Osteoblast (primary cell): ENCODE measurements at places on chromosomes 12 and 14. TPM values are rescaled to one million over a fixed set of nuclear protein-coding genes. Genes with fewer than 3 reads are reported as not detected.
A peak's percentile ranks its signal among the peaks of the same experiment; 100 is the strongest.

DNA sequence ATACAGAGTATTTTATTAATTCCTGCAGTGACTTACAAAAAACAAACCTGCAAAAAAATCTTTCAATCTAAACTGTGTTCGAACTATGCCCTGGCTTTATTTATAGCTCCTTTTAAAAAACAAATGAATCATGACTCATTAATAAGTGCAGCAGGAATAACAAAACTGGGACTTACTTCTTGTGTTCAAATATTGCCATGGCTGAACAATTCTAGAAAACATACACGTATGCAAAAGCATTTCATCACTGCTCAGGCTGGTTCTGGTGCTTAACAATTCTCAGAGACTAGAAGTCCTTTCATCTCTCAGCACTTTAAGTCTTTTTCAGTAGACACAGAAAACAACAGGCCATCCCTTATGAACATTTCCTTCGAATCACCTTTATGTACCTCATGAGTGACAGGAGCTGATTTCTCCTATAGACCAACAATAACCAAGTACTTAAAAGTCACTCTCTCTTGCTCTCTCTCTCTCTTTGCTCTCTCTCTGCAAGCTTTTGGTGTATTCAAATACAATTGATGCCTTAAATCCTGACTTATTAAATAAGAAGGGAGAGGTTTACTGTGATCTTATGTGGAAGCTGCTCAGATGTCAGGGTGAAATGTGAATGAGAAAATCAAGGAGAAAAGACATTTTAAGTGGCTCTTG, 268.8 kb downstream of the TTC8 start:
- H3K27ac ChIP-seq, result no peak overlapping the region
- DNase-seq, result no peak

- peaks cover 9% of the 10 kb centered on the region for H3K4me1 ChIP-seq
- H3K4me3 ChIP-seq, result peak overlapping the region; percentile 57
- H3K27me3 ChIP-seq, result peaks cover 17% of the 10 kb centered on the region
- H3K36me3 ChIP-seq, result no peaks in the 10 kb centered on the region
- no peak overlapping the region for H3K27ac ChIP-seq
Measured at GRCh38 chr14:59918824-59919569, 947 bp upstream of the LRRC9 start.

- no peaks in the 10 kb centered on the region for H3K36me3 ChIP-seq
- peaks cover 3% of the 10 kb centered on the region for H3K4me1 ChIP-seq
- DNase-seq, result peak; percentile 66
- H3K27me3 ChIP-seq, result no peaks in the 10 kb centered on the region
- H3K4me3 ChIP-seq, result no peak overlapping the region
- no peak overlapping the region for H3K27ac ChIP-seq
Measured at GRCh38 chr12:90124289-90124688, 415.7 kb upstream of the ATP2B1 start.

DNA sequence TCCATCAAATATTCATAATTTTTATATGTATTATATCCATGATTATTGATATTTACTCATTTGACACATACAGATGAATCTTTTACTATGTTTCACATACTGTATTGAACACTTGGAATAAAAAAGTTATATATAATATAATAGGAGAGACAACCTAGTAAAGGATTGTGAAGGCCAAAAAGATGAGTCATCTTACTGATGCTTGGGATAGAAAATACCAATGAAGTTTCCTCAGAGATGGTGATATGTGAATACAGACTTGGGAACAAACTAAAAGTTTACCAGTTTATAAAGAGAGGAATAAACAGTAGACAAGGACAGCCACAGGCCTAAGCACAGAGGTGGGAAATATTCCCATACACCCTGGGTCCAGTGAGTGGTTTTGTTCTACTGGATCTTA, 743.9 kb upstream of the FLRT2 start:
- H3K27ac ChIP-seq, result no peak overlapping the region
- no peaks in the 10 kb centered on the region for H3K36me3 ChIP-seq
- H3K27me3 ChIP-seq, result no peaks in the 10 kb centered on the region

DNA sequence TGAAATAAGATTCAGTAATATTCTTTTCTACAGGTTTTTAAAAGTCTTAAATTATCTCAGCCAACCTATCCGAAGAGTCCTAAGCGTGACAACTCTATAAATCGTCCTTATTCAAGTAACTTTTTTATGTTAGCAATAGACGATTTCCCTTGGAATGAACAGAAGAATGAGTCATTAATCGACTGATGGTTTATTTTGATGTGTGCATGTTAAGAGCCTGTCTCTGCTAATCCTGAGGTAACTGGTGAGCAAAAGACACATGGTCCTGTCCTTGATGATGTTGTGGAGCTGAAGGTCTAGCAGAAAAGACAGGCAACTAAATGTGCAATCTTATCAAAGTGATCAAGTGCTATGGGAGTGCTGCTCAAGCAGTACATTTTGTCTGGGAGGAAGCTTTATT, 80.4 kb downstream of the DAAM1 start:
- H3K4me1 ChIP-seq, result peaks cover 20% of the 10 kb centered on the region
- H3K4me3 ChIP-seq, result no peak overlapping the region
- no peaks in the 10 kb centered on the region for H3K36me3 ChIP-seq
- H3K27ac ChIP-seq, result no peak overlapping the region
- DNase-seq, result no peak

Gene CLEC4D
- total RNA-seq, result not detected in 2 replicates

Gene MAP3K9
- total RNA-seq, result under 0.01 TPM in 2 replicates

- no peaks in the 10 kb centered on the region for H3K36me3 ChIP-seq
- DNase-seq, result peak; percentile 25
- H3K4me1 ChIP-seq, result no peaks in the 10 kb centered on the region
- H3K27me3 ChIP-seq, result peaks cover 1% of the 10 kb centered on the region
Measured at GRCh38 chr12:25578411-25579143, 25.5 kb upstream of the LMNTD1 start.

DNA sequence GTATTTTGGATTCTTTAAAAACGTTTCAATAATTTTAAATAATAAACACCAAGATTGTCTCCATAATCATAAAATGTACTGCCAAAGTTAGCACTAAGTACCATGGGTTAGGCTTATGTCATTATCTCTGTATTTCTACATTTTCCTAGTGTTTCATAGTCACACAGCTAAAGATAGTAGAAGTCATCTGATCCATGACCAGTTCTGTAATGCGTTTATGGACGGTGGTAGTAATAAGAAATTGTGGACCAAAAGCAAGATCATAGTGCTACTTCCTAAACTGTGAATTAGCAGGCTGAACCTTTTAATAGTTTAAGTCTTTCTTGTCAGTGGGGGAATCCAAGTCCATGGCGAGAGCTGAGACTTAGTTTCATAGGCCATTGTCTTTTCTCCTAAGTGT, 142.1 kb downstream of the AKAP6 start:
- peaks cover 26% of the 10 kb centered on the region for H3K4me1 ChIP-seq
- H3K36me3 ChIP-seq, result no peaks in the 10 kb centered on the region
- DNase-seq, result no peak
- H3K27ac ChIP-seq, result no peak overlapping the region
- H3K4me3 ChIP-seq, result no peak overlapping the region

Gene SERPINA5
- total RNA-seq, result 0.36 and 0.59 TPM in 2 replicates

GRCh38 chr12:4584281-4584680, 22.3 kb downstream of the DYRK4 start:
- no peaks in the 10 kb centered on the region for H3K4me1 ChIP-seq
- no peak overlapping the region for H3K4me3 ChIP-seq
- peaks cover 2% of the 10 kb centered on the region for H3K27me3 ChIP-seq

DNA sequence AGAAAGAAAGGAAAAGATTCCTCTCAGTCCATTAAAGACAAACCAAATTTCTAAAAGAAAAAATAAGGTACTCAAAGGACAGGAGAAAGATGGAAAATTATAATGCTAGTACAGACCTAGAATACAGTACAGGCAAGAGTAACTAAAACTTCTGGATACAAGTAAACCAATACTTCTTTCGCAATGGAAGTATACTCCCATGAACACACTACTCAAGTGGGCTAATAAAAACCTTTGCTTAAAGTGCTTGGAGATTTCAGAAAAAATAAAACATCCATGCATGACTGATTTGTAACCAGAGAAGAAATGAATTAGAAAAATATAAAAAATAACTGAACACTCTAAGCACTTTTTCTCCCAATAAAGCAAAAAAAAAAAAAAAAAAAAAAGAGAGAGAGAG, 3.5 kb downstream of the ZBTB25 start:
- H3K4me1 ChIP-seq, result peaks cover 22% of the 10 kb centered on the region
- H3K27ac ChIP-seq, result no peak overlapping the region
- H3K36me3 ChIP-seq, result peaks cover 9% of the 10 kb centered on the region
- no peak for DNase-seq

Gene CLEC7A
- under 0.01 and 0.36 TPM in 2 replicates for total RNA-seq

GRCh38 chr14:63963439-63963838, 110.6 kb downstream of the SYNE2 start:
- no peaks in the 10 kb centered on the region for H3K27me3 ChIP-seq
- H3K36me3 ChIP-seq, result no peaks in the 10 kb centered on the region
- H3K4me1 ChIP-seq, result peaks cover 9% of the 10 kb centered on the region
- no peak overlapping the region for H3K4me3 ChIP-seq
- DNase-seq, result peak; percentile 21

DNA sequence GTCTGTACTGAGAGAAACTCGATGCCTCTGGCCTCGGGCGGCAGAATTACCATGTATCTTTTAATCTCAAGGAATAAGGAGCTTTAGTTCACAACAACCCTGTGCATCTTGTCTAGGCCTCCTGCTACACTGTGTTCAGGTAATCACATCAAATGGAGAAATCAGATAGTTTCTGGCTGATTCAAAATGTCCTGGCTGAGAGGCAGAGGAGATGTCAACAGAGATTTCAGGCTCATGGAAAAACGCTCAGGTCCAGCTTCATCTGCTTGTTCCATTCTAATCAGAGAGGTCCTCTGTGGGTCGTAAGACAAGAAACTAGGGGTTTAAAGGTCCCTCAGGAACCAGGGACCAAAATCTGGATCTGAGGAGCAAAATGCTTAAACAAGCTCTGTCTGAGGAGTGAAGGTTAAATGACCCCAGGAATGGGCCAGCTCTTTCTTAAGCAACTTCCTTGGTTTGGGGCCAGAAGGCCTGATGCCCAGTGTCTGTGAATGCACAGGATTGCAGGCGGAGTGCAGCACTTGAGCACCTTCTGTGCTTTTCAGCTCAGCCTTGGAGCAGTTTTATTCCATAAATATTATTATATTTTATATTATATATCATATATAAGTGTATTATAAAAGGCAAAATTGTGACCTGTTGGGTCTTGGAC, 170.2 kb upstream of the PRICKLE1 start:
- peaks cover 39% of the 10 kb centered on the region for H3K4me1 ChIP-seq
- no peaks in the 10 kb centered on the region for H3K36me3 ChIP-seq
- no peak overlapping the region for H3K4me3 ChIP-seq
- H3K27me3 ChIP-seq, result no peaks in the 10 kb centered on the region

Gene GCH1
- total RNA-seq, result 2.7 and 3.3 TPM in 2 replicates

Gene RIN3
- 7.6 and 10.3 TPM in 2 replicates for total RNA-seq

Gene MYH6
- total RNA-seq, result under 0.01 TPM in 1 of 2 replicates, not detected in the other

- H3K4me3 ChIP-seq, result no peak overlapping the region
- H3K27me3 ChIP-seq, result no peaks in the 10 kb centered on the region
- H3K27ac ChIP-seq, result no peak overlapping the region
- no peaks in the 10 kb centered on the region for H3K36me3 ChIP-seq
- H3K4me1 ChIP-seq, result no peaks in the 10 kb centered on the region
- no peak for DNase-seq
Measured at GRCh38 chr12:13961971-13962370, 19.4 kb downstream of the GRIN2B start.

Gene NRL
- 1.5 and 1.8 TPM in 2 replicates for total RNA-seq

Gene GRIP1
- under 0.01 TPM in 2 replicates for total RNA-seq

Gene PLEK2
- total RNA-seq, result 1.2 and 2.5 TPM in 2 replicates

GRCh38 chr12:118925407-118925806, 55.9 kb upstream of the SRRM4 start:
- DNase-seq, result no peak
- H3K27me3 ChIP-seq, result no peaks in the 10 kb centered on the region
- no peaks in the 10 kb centered on the region for H3K36me3 ChIP-seq
- H3K27ac ChIP-seq, result no peak overlapping the region
- H3K4me1 ChIP-seq, result no peaks in the 10 kb centered on the region

- DNase-seq, result no peak
- H3K4me3 ChIP-seq, result no peak overlapping the region
- peaks cover 9% of the 10 kb centered on the region for H3K27me3 ChIP-seq
Measured at GRCh38 chr12:13367973-13368372, 171.4 kb downstream of the EMP1 start.

GRCh38 chr12:96338852-96339471, 61.3 kb downstream of the CDK17 start:
- DNase-seq, result no peak
- H3K4me3 ChIP-seq, result no peak overlapping the region
- no peaks in the 10 kb centered on the region for H3K27me3 ChIP-seq
- H3K27ac ChIP-seq, result no peak overlapping the region
- H3K36me3 ChIP-seq, result no peaks in the 10 kb centered on the region

DNA sequence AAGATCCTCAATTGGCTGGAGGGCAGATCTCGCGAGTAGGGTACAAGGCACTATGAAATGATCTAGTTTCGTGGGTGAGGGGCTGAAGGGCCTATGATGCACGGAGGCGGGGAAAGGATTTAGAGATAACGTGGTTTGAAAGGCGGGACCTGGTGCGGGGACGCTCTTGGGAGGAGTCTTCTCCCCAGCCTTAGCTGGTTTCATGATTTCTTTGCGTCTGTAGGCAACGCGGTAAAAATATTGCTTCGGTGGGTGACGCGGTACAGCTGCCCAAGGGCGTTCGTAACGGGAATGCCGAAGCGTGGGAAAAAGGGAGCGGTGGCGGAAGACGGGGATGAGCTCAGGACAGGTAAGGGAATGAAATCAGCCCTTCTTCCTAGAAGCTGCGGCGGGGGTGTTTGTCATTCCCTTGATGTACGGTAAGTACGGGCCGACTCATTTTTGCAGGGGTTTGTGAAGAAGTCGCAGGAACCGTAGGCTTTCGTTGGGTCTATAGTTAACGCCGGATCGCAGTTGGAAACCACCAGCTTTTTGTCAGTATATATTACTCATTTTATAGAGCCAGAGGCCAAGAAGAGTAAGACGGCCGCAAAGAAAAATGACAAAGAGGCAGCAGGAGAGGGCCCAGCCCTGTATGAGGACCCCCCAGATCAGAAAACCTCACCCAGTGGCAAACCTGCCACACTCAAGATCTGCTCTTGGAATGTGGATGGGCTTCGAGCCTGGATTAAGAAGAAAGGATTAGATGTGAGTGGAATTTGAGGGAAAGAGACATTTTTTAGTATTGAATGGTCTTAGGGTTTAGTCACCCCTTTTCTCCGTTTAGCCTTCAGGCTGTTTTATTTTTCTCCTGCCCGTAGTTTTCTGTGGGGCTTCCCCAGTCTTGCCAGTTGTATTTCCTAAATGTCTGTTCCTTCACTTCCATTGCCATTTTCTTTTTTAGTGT, 602 bp downstream of the APEX1 start:
- no peaks in the 10 kb centered on the region for H3K27me3 ChIP-seq
- peak overlapping the region; percentile 84 for H3K4me3 ChIP-seq
- H3K27ac ChIP-seq, result peak overlapping the region; percentile 92
- peaks cover 28% of the 10 kb centered on the region for H3K4me1 ChIP-seq
- peaks cover 49% of the 10 kb centered on the region for H3K36me3 ChIP-seq
- DNase-seq, result peak; percentile 95

DNA sequence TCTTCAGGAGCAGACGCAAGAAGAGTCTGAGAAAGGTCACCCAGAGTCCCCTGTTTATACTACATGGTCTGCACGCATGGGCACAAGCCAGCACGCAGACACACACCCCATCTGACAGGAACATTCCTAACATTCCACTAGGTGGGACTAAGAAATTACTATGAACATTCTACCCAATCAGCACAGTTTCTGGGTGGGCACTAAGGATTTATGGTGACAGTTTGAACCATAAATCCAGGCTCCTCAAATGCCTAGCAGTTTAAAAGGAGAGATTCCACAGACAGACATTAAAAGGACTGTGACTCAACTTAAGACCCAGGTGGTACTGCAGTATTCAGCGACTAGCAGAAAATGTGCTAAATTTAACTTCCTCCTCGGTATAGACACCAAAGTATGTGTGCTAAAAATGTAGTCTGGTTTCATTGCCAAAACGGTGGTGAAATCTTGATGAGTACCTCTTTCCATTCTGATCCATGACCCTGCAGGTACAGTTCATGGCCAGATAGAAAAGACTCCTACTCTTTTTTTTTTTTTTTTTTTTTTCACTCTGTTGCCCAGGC, 16.2 kb downstream of the ABHD4 start:
- H3K4me3 ChIP-seq, result no peak overlapping the region
- H3K27me3 ChIP-seq, result no peaks in the 10 kb centered on the region
- H3K27ac ChIP-seq, result peak overlapping the region; percentile 94
- peaks cover 15% of the 10 kb centered on the region for H3K4me1 ChIP-seq
